ENCODE measurements at places on chromosomes 11 and 22.

DNA sequence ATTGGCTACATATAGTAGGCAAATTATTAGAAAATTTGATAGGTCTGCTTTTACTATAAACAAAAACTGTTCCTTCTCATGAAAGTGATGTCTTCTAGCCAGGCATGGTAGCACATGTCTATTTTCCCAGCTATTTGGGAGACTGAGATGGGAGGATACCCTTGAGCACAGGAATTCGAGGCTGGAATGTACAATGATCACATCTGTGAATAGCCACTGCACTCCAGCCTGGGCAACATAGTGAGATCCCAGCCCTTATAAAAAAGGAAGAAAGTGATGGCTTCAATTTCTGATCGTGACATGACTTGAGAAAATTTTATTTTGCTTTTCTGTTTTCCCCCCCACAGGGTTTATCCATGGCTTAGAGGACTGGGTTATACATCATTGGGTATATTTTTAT is 19.5 kb upstream of the B3GNT6 start:
- DNase-seq = no peak

GRCh38 chr11:26142891-26143290 is 189.0 kb upstream of the ANO3 start:
- no peak for DNase-seq

DNA sequence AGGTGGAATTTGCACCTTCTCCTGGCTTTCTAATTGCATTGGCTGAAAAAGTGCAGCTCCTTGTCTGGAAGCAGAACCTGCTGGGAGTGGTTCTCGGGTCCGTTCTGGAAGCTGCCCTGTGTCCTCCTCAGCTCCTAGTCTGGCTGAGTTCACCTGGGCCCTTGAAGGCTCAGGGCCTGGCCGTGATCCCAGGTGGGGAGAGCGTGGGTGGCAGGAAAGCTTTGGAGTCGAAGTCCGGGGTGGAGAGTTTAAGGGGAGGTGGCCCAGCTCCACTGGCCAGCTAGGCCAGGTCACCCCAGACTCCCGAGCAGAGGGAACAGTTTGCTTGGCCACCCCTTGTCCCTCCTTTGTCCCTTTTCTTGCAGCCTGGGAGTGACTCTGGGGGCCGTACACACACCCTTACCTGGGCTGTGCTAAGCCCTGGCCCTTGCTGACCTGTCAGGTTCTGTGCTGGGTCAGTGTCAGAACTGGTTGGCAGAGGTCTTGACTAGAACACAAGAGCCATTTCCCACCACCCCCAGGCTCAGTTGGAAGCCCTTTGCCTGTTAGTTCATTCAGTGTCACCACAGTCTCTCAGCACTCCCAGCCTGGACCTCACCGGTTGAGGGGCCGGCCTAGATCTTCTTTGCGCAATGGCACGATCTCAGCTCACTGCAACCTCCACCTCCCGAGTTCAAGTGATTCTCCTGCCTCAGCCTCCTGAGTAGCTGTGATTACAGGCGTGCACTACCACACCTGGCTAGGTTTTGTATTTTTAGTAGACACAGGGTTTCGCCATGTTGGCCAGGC is 37.3 kb downstream of the LRP5 start:
- no peak for DNase-seq

DNA sequence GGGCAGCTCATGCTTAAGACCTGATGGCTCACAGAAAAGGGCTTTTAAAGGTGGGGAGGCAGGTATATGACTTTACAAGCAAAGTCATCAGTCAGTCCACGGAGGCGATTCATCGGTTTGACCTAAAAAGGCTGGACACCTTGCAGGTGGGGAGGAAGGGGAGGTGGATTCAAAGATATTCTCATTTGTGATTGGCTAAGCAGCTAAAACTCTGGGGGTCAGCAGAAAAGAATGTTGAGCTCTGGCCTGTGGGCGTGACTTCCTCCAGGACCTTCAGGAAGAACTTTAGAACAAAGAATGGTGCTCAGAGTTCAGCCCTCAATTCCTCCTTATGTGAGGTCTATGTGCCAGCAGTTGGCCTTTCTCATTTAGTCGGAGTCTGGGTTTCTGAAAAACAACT is 78.3 kb upstream of the LMO1 start:
- no peak for DNase-seq

DNA sequence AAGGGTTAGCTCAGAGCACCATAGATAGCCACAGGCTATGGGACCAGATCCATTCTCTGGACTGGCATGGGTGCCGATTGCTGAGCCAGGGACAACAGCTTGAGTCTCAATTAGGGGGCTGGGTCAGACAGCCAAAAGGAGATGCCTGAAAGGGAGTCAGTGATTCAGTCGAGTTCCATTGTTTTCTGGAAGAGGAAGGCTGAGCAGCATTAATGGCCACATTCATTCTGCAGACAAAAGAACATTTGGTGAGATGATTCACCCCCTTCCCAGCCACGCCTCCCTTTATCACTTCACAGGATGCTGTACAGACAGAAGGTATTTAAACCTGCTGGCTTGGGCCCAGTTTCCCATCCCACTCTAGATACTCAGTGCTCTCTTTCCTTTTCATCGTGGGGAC is 131.9 kb downstream of the ADAMTS15 start:
- DNase-seq = peak; percentile 87

- peak; percentile 7 for DNase-seq
Measured at GRCh38 chr22:22882033-22882717, 5.4 kb upstream of the IGLL5 start.

DNA sequence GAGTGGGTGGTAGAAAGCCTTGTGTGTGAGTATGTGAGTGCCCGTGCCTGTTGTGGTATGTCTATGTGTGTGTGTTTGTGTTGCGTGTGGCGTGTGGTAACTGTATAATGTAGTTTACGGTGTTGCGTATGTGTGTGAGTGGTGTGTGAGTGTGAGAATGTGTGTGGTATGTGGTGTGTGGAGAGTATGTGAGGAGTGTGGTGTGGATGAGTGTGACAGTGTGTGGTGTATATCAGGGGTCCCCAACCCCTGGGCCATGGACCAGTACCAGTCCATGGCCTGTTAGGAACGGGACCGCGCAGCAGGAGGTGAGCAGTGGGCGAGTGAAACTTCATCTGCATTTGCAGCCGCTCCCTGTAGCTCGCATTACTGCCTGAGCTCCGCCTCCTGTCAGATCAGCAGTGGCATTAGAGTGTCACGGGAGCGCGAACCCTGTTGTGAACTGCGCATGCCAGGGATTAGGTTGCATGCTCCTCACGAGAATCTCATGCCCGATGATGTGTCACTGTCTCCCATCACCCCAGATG is 5.7 kb downstream of the UPK3A start:
- peak; percentile 72 for DNase-seq

DNA sequence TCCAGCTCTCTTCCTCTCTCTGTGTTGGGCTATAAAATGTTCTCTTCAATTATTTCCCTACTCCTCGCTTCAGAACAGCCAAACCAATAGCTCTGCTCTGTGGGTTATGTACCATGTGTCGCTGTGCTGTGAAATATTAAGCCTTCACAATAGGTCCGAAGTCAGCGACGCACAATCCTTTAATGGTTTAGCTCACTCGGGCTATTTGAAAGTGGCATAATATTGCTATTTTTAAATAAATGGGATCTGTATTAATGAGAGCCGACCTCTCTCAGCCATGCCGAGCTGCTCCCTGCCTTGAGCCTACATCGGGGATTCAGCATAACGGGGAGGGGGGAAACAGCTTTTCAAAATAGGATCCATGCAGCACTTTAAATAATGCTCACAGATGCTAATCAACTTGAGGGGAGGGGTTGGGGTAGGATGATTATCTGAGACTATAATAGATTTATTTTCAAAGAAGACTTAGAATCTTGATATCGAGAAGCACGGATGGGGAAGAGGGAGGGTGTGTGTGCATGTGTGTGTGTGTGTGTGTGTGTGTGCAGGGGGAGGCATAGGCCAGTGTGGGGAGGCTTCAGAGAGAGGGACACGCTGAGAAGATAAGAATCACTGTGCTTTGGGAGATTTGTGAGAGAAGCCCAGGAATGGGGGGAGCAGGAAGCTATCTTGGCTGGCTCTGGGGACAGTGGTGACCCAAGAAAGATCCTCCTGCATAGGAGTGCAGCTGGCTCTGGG is 271.5 kb downstream of the NXPE2 start:
- DNase-seq = no peak

DNA sequence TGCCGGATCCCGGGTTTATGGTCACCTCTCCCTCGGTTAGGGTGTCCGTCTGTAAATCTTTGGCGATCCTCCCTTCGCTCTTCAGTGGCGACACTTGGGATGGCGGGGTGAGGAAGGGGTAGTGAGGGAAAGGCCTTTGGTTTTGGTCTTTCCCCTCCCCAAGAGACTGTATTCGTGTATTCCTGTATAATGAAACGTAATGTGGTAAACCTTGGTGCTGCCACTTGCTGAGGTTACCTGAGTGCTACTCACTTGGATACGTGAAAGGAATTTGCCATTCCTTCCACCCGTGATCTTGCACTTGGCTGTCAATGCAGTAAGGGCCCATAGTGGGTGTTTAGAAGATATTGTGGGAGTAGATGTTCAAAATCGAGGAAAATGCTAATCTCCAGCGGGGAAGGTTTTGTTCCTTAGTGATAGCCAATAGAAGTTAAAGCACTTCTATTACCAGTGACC is 578 bp upstream of the NUP160 start:
- no peak for DNase-seq

- no peak for DNase-seq
Measured at GRCh38 chr11:12403122-12403996, 26.0 kb downstream of the PARVA start.

DNA sequence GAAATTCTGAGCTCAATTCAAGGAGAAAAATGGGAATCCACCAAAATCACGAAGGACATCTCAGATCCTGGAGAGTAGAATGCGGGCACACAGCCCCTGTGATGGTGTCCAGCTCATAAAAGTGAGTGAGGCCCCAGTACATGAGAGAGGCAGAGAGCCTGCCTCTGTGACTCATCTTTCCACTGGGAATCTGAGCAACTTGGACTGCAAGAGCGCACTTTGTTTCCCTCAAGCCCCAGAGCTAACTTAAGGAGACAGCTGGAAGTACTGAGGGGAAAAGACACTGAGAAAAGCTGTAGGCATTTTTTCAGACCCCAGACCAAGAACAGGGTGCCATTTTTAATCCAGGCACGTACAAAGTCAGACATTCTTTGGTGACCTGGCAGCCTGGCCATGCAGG is 273.7 kb downstream of the C11orf87 start:
- peak; percentile 39 for DNase-seq

- DNase-seq = peak; percentile 5
Measured at GRCh38 chr11:120667281-120667680, 155.7 kb downstream of the GRIK4 start.

DNA sequence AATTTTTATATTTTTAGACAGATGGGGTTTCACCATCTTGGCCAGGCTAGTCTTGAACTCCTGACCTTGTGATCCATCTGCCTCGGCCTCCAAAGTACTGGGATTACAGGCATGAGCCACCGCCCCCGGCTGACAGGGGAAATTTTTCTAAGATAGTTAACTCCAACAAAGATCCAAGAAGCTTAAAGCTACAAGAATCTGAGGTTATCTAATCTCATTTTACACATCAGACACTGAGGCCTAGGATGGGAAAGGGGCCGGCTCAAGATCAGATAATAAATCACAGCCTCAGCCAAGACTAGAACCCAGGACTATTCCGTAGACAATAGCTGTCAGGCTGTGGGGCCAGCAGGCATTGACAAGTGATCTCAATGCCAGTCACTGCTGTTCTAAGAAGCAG is 94.0 kb downstream of the AMBRA1 start:
- no peak for DNase-seq

GRCh38 chr22:43850529-43850928 is 11.8 kb downstream of the SULT4A1 start:
- DNase-seq = no peak

DNA sequence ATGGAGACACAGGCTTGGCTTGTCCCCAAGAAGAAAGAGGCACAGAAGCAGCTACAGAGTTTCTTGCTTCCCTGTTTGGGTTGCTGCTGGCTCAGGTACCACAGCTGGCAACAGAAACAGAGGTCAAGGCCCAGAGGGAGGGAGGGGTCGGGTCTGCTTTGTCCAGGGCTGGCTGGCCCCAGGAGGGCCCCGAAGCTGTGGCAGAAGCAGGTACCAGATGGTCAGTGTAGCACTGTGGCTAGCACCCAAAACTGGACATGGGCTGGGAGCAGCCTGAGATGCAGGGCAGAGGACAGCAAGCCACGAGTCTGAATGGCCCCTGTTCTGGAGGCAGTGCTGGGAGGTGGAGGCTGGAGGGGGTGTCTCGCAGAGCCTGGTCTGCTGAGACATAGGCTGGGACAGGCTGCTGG is 52.3 kb upstream of the CCDC188 start:
- DNase-seq = no peak

DNA sequence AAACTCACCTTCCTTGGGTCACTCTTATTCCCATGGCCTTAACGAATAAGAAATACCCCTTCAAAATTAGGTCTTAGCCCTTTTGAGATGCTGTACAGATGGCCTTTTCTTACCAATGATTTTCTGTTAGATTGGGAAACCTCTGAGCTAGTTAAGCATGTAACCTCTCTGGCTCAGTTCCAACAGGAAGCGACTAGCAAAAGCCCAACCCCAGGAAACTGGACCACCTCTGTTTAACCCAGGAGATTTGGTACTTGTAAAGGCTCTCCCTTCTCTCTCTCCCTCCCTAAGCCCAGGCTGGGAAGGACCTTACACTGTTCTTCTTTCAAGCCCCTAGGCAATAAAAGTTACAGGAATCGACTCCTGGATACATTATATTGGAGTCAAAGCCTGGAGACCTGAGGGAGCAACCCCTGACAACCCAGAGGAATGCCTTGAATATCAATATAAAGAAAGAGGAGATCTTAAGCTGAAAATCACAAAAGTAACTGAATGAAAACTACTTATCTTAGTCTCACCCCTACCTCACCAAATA is 11.7 kb downstream of the APIP start:
- no peak for DNase-seq

- peak; percentile 58 for DNase-seq
Measured at GRCh38 chr11:31809857-31810778, 1.0 kb downstream of the PAX6 start.

GRCh38 chr22:25572708-25573171 is 8.3 kb downstream of the GRK3 start:
- DNase-seq = no peak

GRCh38 chr22:22848364-22848866 is 39.2 kb upstream of the IGLL5 start:
- DNase-seq = peak; percentile 47

DNA sequence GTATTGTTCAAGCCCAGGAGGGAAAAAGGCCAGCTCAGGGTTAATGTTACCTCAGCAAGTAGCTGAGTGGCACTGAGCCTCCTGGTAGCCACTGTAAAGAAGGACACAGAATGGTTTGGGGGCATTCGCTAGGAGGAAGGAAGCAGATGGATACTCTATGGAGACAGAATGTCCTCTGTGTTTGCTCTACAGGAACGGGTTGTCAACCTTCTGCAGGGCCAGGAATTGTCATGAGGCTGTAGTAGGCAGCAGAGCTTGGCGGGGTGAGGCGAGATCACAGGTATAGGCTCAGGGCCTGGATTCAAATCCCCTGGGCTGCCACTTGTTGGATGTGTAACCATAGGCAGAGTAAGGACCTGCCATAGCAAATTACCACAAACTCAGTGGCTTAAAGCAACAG is 3.0 kb upstream of the LRRC75B start:
- no peak for DNase-seq

- no peak for DNase-seq
Measured at GRCh38 chr11:129331217-129331616, 44.4 kb upstream of the BARX2 start.
